SHP77 (cell line): ENCODE measurements at places on chromosomes 4 and X.

- no peak for DNase-seq
These were observed 11.6 kb upstream of the BMP2K start for GRCh38 chr4:78764498-78764961.

DNA sequence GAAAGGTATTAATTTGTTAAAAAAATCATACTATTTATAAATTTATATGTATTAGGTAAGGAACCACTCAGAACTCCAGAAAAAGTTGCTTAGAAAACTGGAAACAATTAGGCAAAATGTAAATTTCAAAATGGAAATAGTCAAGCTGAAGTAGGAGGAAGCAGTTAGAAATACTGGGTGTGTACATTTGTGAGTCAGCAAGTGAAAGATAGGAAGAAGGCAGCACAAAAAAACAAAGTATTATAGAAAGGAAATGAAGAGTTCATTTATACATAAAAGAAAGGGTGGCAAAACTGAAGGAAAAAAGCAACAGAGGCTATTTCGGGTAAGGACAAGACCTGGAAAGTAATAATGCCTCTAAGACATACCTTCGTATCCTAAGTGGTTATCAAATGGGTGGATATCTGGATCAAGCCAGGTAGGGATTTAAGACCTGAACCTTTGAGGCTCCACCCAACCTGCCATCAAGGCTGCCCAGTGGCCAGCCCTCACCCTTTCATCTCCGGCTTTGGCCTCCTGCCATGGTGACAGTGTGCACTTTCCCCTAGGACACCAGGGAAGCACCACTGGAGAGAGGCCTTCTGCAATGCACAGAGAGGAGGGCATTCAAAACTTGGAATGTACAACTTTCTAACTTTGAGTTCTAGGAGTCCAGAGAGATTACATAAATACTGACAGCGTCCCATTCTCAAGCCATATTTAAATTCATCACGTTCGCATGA lies at the start of gene LRRC66:
TSS of gene LRRC66 (minus strand) at position 428 of the 722 bp plus-strand sequence. CDS start 2,750 bp downstream, outside the sequence.
- DNase-seq, result no peak

- no peak for DNase-seq
These were observed 4.4 kb downstream of the GABRE start for GRCh38 chrX:151970027-151970426.

DNA sequence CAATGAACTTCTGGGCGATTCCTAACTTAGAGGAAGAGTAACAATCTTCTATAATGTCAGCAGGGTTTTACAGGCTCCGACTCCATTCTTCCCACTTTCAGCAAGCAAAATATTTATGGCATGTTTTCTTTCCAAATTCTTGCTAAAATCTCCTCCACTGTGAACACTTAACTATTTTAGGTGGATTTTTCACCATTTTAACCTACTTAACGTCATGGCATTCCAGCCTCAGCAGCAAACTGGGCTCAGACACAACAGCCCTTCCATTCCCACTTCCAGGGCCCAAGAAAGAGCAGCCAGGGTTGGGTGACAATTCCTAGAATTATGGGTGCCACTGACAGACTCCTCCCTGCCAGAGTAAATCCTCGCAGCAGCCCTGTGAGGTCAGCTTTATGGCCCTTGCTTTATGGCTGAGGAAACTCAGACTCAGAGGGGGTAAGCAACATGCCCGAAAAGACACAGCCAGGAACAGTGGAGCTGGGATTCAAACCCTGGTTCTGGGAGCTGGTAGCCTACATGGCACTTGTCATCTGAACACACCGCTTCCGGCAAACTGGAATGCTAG lies 112.8 kb upstream of the MAP3K15 start:
- no peak for DNase-seq

DNA sequence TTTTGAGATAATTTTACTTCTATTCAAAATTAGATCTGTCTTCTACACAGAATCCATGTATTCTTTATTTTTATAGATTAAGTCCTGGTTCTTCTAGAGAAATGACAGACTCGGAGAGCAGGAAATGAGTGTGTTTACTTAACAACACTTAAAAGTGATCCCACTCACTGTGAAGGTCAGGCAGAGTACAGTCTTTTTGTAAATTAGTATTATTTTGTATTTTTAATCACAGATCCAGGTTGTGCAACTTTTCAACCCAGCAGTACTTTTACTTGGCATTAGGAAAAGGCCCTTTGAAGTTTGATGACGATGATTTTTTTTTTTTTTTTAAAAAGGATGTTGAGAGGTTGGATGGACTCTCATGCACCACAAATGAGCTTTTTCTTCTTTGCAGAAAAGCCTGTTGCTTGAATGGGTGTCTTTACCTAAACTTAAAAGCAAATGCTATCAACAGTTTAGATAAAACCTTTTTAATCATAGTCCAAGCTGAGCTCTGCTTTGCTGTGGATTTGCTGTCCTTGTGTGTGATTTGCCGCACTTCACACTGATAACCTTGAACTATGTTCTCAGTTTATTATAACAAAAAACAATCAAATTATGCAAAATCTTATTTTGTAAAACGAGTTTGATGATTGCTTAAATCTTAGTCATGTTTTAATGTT lies 114.1 kb downstream of the MXRA5 start:
- no peak for DNase-seq

GRCh38 chr4:134326866-134327265 lies 125.3 kb upstream of the PABPC4L start:
- peak; percentile 2 for DNase-seq

GRCh38 chrX:13506574-13506973 lies 62.8 kb upstream of the EGFL6 start:
- no peak for DNase-seq
